ENCODE measurements at places on chromosomes 2 and 18. TPM values are rescaled to one million over a fixed set of nuclear protein-coding genes. Genes with fewer than 3 reads are reported as not detected.

GRCh38 chr2:113236367-113237159 lies 42.2 kb downstream of the PAX8 start:
- no peak for DNase-seq

DNA sequence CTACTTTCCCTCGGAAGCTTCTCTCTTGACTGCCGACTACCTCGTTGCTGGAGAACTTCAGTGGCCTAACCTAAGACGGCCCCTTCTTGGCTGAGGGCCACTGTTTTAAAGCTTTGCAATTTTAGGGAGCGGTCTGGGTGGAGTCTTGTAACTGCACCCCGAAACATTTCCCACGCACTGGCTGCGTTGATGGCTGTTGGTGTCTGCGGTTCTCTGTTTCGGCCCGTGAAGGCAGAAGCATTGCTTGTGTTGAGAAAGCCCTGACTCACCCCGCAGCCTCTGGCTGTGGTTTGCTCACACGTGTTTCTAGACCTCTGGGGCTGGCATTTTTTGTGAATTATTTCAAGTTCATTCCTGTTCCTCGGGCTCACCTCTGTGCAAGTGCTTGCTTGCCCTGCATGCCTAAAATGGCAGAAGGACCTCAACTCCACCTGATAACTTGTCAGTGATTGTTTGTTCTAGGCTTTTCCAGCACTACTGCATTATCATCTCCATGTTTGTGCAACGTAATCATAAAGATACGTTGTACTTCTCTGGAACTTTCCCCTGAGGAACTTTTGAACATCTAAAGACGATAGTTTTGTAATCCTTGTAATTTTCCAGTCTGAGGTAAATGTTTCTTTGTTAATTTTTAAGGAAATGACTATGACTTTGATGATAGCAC lies 94.2 kb upstream of the DLX2 start:
- no peak for DNase-seq

- no peak for DNase-seq
These were observed 15.9 kb downstream of the KIDINS220 start for GRCh38 chr2:8821276-8822217.

GRCh38 chr2:119679846-119680245 lies 845 bp downstream of the TMEM177 start:
- DNase-seq = no peak

GRCh38 chr2:204842661-204843485 lies 297.6 kb downstream of the PARD3B start:
- no peak for DNase-seq

- no peak for DNase-seq
These were observed 153.0 kb downstream of the KLHL29 start for GRCh38 chr2:23537991-23538390.

- DNase-seq = no peak
These were observed 146.6 kb downstream of the GALNT3 start for GRCh38 chr2:165647409-165647808.

- DNase-seq = no peak
These were observed 260.0 kb downstream of the FIGN start for GRCh38 chr2:163475815-163476214.

DNA sequence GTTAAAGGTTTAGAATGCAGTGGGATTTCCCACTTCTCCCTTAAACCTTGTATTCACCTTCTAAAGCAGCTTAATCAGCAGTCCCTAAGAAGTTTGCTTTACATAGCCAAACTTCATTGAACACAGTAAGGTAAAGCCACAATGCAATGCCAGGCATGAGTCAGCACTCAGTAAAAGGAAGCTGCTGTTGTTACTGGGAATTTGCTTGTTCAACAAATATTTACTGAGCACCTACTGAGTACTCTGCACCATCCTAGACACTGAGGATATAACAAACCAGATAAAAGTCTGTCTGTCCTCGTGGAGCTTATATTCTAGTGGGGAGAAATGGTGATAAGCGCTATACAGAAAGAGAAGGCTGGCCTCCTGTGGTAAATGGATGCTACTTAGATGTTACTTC lies 162.7 kb downstream of the PKP4 start:
- DNase-seq = no peak

DNA sequence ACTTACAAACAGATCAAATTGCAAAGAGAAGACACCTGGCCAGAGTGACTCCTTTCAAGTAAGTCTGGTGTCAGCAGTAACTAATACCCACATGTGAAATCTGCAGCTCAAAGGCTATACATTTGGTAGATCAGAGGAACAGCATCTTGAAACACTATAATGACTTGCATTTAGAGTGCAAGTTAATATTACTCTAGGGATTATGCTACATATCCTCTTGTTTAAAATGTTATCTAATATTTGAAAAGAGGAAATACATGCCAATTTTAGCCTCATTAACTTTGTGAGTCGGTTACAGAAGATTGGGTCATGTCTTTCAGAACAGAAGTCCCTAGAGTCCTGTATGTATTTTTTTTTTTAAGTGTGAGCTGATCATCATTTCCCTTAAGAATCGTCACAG lies 15.2 kb downstream of the LANCL1 start:
- DNase-seq = no peak

DNA sequence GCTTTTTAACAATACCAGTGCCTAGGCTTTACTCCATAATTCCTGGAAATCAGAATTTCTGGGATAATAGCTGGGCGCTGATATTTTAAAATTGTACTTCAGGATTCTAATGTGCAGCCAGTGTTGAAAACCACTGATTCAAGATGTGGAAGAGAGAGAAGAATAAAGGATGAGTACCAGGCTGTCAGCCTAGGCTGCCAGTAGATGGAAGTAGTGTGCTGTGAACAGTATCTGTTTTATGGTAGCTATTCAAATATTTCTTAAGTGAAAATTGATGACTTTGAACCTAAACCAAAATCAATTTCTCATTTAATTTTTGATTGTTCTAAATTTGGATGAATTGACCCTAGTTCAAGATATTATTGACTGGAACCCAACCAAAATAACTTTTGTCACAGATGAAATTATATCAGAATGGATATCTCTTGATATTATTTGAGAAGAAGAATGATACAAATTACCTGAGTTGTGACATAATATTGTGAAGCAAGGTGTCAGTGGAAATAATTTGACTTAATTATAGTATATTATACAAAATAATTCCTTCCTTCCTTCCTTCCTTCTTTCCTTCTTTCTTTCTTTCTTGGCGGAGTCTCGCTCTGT lies 88.0 kb downstream of the COMMD1 start:
- no peak for DNase-seq

DNA sequence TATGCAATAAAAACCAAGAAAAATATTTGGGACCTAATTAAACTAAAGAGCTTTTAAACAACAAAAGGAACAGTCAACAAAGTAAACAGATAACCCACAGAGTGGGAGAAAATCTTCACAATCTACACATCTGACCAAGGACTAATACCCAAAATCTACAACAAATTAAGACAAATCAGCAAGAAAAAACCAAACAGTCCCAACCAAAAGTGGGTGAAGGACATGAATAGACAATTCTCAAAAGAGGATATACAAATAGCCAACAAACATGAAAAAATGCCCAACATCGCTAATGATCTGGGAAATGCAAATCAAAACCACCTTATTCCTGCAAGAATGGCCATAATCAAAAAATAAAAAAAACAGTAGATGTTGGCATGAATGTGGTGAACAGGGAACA lies 250.1 kb downstream of the C1D start:
- DNase-seq = no peak

DNA sequence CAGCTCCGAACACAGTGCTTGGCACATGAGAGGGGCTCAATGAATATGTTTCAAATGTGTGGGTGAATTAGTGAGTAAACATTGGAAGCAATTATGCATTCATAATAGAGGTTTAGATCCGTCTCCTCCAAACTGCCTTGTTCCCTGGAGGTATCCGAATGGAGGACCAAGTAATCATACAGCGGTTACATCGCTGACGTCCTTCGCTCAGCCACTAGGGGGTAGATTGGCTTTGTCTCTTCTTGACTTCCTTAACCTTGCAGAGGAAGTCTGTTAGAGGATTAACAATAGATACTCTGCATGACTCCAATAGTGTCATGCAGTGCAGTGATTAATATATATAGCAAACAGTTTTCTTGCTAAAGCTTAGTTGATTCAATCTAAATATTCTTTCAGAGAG lies 517.0 kb downstream of the PTPRM start:
- DNase-seq = peak; percentile 63

DNA sequence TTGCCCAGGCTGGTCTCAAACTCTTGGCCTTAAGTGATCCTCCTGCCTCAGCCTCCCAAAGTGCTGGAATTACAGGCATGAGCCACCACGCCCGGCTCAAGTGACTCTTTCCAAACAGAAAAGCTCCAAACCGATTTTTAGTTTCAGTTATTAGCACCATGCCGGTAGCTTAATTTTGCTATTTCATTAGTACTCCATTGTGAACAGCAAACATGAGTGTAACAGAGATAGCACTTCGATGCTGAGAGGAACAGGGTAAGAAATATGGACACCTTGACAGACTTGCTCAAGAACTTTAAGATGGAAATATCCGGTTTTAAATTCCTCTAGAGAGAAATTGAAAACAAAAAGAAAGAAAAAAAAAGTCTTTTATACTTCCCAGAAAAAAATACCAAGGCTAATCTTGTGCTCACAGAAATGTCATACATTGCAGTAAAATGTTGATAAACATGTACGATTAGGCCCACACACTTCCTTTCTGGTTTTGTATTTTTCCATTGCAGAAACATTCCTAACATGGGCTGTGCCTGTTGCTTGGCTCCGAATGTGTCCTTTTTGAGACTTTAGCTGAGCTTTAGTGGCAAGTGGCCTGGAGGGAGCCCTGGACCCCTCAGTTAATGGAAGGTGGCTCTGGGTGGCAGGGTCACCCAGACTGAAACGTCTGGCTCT lies 18.3 kb downstream of the FHL2 start:
- no peak for DNase-seq

GRCh38 chr2:204984518-204984917 lies 439.2 kb downstream of the PARD3B start:
- no peak for DNase-seq

DNA sequence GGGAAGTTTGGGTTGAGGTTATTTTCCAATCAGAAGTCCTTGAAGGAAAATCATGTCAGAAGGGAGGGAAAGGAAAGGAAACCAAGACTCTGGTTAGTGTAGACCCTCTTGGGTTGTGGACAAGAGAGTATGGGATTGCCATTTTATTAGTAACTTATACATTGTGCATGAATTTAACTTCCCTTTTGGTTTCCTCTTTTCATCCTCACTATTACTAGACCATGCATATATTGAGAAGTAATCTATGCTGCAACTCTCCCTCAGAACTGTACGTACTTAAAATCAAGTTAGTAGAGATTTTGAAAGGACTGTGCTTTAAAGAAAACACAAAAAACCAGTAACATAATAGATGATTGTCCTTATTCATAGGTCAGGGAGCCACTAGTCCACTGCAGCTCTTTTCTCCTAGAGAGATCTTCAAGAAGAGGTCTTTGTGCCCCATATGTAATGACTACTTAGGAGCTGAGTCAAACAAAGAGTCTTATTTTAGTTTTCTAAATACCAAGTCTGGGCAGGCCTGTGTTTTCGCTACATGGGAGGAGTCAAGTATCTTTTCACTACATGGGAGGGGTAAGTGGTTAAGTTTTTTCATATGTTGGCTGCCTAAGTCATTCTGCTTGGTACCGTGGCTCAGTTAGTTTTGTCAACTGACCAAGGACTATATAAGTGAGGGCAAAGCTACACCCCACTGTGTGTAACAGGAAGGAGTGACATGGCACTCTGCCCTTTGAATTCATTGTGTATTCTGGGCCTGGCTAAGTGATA lies 25.2 kb upstream of the FAM117B start:
- no peak for DNase-seq

- no peak for DNase-seq
These were observed 462.7 kb downstream of the METTL4 start for GRCh38 chr18:2108591-2108990.

DNA sequence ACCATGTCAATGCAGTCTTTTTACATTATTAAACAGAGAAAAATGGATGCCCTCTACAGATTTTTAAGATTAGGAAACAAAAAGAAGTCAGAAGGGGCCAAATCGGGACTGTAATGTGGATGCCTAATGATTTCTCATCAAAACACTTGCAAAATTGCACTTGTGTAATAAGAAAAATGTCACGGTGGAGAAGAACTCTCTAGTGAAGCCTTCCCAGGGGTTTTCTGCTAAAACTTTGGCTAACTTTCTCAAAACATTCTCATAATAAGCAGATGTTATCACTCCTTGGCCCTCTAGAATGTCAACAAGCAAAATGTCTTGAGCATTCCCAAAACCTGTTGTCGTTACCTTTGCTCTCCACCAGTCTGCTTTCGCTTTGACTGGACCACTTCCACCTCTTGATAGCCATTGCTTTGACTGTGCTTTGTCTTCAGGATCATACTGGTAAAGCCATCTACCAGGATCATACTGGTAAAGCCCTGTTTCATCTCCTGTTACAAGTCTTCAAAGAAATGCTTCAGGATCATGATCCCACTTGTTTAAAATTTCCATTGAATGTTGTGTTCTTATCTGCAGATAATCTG lies 226.8 kb downstream of the TNS1 start:
- DNase-seq = no peak

GRCh38 chr2:192500550-192501200 lies 305.9 kb upstream of the TMEFF2 start:
- no peak for DNase-seq

GRCh38 chr18:2510416-2510815 lies 60.9 kb downstream of the METTL4 start:
- no peak for DNase-seq

GRCh38 chr2:28271231-28271918 lies 121.3 kb upstream of the FOSL2 start:
- DNase-seq = no peak

DNA sequence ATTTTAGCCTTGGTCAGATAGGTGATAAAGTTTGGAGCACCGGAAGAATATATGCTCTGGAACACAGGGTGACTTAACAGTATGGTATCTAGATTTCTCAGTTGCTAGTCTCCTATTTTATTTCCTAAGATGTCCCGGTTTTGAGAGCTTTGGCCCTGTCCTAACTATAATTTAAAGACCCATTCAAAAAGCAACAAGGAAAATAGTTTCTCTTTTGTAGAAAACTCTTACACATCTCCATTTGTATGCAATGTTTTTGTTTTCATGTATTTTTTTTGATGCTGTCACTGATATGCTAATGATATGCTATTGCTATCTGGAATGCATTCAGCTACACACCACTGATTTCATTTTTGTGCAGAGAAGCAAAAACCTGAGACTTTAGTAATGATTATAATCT lies 237.8 kb downstream of the GPD2 start:
- no peak for DNase-seq

GRCh38 chr2:172623249-172623965 lies 67.5 kb downstream of the PDK1 start:
- DNase-seq = no peak

The IL37 gene
- polyA plus RNA-seq = 0.18 TPM

The MARCO gene
- polyA plus RNA-seq = not detected

The SPHKAP gene
- polyA plus RNA-seq = 0.02 TPM

The CHRND gene
- 0.11 TPM for polyA plus RNA-seq

The MERTK gene
- polyA plus RNA-seq = 6.5 TPM
